Adrenal gland (tissue), 19 donors: ENCODE measurements at places on chromosomes 6 and 20.

- DNase-seq, result no peak
Measured at GRCh38 chr20:19465536-19465935, 253.1 kb downstream of the SLC24A3 start.

DNA sequence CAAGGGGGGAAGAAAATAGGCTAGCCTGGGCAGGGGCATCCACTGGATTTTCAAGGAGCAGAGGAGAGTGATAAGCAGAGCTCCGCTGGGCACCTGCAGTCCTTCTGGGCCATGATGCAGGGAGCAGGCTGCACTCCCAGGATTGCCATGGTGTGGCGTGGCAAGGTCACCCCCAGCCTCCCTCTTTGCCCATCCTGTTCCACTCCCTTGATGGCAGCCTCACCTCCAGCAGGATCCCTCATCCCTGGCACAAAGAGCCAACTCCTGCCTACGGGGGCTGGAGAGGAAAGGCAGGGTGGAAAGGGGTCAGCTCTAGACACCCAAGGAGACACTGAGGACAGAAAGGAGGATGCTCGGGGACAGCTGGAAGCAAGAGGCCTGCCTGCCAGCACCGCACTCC is 22.4 kb upstream of the MYMX start:
- DNase-seq, result no peak

- no peak for DNase-seq
Measured at GRCh38 chr6:32406857-32407256, at the start of gene BTNL2. TSS of gene BTNL2 (minus strand) at chr6:32407181. CDS start at chr6:32407123, 58 bp downstream.

DNA sequence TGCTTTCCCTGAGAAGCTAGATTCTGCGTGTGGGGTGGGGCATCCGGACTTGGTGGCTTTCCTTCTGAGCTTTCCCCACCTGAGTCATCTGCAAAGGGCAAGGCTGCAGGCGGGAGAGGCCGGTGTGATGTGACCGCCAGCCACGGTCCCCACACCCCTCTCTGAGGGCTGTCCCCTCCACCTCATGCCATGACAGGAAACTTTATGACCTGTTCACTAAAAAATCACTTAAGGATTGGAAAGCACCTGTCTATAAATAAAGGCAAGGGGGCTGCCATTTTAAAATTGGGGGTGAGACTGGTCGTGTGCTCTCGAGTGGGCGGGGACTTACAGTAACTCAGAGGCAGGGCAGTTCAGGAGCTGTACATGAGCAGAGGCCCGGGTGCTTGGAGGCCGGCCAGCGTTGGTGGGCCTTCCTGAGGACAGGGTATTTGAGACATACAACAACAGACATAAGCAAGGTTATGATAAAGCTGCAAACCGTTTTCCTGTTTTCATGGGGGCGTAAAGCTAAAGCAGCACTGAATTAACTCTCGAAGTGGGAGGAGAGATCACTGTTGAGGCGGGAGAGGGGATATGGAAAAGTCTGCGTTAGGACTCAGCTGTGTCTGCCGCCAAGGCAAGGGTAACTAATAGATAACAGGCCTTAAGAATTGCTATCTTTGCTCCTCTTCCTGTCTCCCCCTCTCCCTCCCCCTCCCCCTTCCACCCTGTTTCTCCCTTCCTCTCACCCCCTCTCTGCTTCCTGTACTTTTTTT is 16.1 kb upstream of the SERPINB1 start:
- peak; percentile 84 for DNase-seq

DNA sequence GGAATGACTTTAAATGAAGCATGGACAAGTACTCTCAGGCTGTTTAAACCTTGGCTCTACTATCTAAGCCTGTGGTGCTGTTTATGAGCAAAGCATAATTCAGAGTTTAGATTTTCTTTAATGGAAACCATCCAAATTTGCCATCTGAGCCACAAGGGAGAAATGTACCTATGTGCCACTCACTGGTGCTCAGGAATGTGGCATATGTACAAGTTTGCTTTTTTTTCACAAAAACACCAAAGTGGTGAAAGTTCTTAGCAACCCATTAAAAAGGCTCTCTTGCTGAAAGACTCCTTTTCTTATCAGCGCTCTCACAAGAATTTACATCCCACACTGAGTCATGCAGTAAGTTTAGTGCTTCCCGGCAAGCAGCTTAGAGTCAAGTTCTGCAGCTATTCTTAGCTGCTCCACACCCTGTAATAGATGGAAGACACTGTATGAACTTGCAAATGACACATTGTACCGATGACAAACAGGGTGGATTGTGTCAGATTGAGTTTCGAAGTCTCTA is 57.3 kb upstream of the MLIP start:
- DNase-seq, result peak; percentile 65

GRCh38 chr20:55614220-55614757 is 391.0 kb downstream of the CBLN4 start:
- DNase-seq, result no peak

GRCh38 chr6:86856379-86856778 is 80.9 kb upstream of the HTR1E start:
- DNase-seq, result no peak

DNA sequence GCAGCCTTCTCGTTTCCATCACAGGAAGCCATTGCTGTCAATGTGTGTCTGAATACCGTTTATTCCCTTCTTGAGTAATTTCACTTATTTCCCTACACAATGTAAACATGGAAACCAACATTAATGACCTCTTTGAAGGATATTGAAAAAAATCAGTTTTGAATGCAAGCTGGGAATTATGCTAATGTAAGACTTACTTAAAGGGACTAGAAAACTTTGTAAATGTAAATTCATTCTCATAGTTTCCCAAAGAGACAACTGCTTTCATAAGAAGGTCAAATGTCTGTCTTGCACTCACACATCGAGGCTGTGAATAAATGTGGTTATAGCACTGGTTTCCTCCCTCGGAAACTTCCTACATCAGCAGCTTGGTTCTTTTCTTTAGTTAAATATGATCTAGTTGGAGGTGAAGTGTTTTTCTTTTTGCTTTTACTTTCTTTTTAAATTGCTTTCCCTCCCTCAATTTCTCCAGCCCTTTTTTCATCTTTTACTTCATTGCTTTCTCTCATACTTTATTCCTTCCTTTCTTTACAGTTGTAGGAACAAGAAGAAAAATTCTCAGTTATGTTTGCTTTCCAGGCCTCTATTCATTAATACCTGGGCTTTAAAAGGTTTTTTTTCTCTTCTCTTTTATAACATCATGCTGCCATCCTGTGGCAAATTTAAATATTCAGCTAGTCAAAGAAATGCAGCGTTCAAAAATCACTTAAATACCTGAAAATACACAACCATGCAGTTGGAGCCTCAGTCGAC is 108.3 kb downstream of the TNFAIP3 start:
- DNase-seq, result no peak

DNA sequence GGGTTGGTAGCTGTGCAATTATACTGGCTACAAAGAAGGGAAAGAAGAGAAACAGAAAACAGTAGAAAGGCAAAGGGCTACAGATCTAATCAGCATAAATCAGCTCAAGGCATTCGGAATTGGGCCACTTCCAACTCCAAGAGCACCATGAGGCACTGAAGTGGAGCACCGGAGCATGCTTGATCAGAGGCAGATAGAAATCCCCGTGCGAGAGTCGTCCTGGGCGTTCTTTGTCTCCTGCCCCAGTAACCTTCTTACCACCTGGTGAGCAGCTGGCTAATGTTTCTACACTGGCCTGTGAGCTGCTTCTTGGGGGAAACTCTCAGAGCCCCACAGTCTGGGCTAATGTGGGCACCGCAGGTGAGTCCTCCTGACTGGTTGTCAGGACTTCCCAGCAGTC is 16.7 kb downstream of the NEDD9 start:
- peak; percentile 22 for DNase-seq

DNA sequence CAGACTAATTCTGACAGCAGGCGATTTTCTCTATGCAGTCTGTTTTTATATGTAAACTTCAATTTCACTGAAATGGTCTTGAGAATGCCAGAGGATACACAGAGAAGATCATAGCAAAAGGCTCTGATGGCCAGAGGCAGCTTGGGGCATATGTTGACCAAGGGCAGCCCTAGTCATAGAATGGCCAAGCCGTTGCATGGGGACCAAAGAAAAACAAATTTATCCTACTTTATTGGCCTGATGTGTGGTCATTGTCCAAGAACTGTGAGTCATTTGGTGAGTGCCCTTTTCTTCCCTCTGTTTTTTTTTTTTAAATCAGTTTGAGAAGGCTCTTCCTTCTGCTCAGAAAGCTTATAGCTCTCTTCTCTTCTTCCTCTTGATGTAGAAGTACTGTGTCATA is 5.8 kb downstream of the HDGFL1 start:
- no peak for DNase-seq

GRCh38 chr6:145863988-145864616 is 49.5 kb upstream of the FBXO30 start:
- no peak for DNase-seq

DNA sequence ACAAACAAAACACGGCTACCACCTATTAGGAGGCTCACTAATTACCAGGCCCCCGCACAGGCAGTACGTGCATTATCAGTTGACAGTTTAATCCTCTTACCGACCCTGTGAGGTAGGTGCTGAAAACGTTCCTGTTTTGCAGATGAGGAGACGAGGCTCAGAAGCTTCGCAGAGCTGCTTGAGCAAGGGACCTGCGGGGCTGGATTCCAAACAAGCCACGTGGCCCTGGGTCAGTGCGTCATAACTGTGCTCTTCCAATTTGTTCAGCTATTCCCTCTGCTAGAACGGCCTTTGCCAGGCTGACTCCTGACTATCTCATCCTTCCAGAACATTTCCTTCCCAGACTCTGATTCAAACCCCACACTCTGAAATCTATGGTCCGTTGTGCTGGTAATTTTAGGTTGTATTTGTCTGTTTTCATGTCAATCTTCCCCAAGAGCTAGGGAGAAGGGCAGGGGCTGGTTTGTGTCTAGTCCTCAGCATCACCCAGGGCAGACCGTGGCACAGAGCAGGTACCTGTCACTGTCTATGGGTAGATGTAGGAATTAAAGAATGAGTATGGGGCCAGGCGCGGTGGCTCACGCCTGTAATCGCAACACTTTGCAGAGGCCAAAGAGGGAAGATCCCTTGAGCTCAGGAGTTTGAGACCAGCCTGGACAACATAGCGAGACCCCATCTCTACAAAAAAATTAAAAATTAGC is 28.8 kb upstream of the TLDC2 start:
- DNase-seq, result peak; percentile 82

- no peak for DNase-seq
Measured at GRCh38 chr6:26057899-26058298, 29.3 kb upstream of the HFE start.

DNA sequence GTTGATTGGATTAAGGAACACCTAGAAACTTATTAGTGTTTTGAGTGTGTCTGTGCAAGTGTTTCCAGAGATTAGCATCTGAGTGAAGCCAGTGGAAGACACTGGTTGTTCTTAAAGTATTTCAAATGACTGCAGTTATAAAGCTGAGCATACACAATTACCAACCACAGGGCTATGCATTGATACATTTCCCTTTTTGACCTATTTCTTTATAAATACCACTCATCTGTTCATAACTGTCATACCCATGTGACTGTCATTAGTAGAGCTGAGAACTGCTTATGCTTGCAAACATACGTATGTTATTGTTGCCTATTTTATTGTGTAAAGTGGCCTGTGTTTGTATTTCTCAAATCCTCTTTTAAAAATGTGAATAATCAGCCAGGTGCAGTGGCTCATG is 15.3 kb upstream of the ZC3H12D start:
- no peak for DNase-seq

GRCh38 chr6:36110050-36110449 is 20.3 kb upstream of the MAPK13 start:
- no peak for DNase-seq

DNA sequence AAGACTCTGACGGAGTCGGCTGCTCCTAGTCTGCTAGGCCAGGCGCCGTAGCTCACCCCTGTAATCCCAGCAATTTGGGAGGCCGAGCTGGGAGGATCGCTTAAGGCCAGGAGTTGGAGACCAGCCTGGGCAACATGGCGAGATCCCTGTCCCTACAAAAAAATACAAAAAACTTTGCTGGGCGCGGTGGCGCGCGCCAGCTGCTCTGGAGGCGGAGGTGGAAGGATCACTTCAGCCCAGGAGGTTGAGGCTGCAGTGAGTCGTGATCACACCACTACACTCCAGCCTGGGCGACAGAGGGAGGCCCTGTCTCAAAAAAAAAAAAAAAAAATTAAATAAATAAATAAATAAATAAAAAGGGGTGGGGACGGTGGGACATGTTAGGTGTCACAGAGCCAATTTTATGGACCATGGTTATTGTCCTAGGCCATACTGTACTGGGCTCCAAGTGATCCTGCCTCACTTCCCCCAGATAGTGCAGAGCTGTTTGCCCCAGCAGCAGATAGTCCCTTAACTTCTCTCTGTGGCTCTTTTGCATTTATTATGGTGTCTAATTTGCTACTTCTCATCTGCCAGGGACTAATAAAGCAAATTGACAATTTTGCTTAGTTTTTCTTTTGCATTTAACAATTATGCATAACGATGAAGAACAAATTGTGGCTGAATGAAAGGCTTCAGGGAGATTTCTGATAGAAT is 5.2 kb downstream of the PI16 start:
- no peak for DNase-seq

GRCh38 chr20:38842558-38842981 is 37.1 kb downstream of the PPP1R16B start:
- DNase-seq, result no peak

DNA sequence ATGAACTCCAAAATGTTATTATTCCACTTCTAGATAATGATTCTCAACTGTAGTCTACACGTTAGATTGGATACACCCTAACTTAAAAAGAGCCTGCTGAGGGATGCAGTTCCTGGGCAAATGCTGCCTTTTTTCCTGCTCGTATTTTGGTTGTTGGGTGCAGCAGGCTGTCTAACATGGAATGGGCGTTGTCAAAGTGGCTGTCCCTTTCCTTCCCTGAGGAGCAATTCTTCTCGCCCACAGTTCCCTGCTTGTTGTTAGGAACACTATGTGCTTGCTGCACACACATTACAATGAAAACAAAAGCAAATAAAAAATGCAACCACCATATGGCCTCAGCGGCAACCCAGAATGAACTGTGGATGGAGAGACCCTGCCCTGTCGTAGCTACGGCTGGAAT is 1.7 kb upstream of the ADGRF5 start:
- DNase-seq, result no peak

DNA sequence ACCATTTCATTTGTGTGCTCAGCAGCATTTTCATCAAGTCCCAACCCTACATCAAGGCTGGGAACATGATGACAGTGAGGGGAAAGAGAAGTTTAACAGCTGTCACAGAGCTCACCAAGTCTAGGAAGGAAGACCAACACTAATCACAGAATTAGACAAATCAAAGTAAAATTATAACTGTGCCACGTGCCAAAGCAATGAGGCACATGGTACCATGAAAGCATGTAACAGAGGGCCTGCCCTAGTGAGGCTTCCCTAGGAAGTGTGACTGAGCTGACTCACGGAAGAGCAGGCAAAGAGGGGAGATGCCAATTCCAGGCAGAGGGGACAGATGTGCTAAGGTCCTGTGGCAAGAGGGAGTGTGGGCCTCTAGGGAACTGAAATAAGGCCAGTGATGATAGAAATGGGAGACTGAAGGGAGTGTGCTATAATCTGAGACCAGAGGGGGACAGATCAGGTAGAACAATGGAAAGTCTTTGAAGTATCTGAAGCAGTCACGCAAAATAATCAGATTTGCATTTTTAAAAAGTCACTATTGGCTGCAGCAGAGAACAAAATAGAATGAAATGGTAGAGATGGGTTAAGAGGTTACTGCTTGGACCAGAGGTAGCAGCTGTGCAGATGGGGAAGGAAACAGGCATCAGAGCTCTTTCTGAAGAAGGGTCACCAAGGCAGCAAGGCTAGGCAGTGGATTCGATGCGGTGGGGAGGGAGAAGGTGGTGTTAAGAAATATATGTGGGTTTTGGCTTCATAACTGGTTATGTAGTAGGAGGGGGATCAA is 86.8 kb downstream of the GPR6 start:
- DNase-seq, result no peak
